ENCODE measurements at places on chromosomes 4 and X.

DNA sequence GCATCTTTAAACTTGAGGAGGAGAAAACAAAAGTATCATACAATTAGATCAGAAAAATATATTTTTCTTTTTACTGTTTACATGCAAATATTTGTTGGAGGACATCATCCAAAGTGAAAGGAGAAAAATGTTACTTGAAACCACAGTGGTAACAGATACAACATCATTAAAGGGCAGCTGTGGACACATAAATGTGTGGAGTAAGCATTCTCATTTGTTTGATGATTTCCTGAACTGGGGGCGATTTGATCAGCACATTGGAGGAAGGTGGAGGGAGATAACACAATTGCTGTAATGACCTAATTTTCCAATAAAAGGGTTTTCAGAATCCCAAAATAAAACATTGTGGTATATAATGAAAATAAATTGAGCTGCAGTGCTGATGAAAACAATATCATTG lies 314.5 kb upstream of the HS3ST1 start:
- no peak for DNase-seq

GRCh38 chrX:121649417-121649816 lies 602.0 kb downstream of the GLUD2 start:
- DNase-seq, result no peak

DNA sequence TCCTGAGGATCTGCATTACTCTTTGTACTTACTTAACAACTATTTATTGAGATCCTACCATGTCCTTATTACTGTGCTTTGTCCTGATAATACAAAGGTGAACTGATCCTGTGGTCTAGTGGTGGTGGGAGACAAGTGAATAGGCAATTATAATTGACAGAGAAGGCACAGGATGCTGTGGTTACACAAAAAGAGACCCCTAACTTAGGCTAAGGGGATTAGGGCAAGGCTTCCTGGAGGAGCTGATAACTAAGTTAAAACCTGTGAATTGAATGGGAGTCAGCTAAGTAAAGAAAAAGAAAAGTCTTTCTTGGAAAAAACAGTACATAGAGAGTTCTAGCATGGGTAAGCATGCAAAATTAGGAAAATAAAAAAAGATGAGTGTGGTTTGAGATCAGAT lies 164.4 kb downstream of the LARP7 start:
- no peak for DNase-seq

DNA sequence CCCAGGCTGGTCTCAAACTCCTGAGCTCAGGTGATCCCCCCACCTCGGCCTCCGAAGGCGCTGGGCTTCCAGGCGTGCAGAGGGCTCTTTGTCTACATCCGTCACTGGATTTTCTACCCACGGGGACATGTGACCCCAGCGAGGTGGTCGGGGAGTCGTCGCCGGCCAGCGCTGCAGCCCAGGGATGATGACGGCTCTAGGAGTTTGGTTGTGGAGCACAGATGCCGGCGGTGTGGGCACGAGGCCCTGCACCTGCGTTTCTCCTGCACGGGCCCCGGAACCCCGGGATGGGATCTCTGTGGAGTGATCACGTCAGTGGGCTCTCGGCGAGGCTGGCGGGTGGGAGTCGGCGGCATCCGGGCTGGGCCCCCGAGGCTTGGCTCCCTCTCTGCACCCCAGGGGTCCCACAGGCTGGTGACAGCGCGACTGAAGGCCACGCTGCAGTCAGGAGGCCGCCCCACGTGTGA lies 9.1 kb upstream of the GTPBP6 start:
- no peak for DNase-seq

- DNase-seq, result no peak
Measured at GRCh38 chr4:143668930-143669552, 31.4 kb downstream of the FREM3 start.

- DNase-seq, result no peak
Measured at GRCh38 chrX:16745659-16746058, 26.2 kb downstream of the SYAP1 start.

DNA sequence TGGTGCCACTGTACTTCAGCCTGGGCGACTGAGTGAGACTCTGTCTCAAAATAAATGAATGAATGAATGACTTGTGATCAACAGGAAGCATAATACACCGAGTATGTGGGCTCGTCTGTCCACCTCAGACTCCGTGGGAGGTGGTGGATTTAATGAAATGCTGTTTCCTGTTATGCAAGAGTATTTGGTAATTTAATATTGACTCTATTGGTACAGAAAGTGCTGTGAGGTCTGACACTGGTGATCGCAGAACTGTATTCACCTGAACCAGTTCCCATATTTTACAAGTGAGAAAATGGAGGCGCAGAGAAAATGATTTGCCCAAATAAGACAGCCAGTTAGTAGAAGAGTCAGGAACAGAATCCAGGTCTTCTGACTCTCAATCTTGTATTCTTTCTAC lies 423.3 kb downstream of the RAPGEF2 start:
- no peak for DNase-seq

All from cortex of kidney (tissue), 1 donor.